Stimulated activated CD4-positive, alpha-beta T cell treated with anti-CD3 and anti-CD28 coated beads, Interleukin-1b, Interleukin-23, amount 100 ng/mL, for 24 hours (primary cell): ENCODE measurements at places on chromosomes 2 and 18.

DNA sequence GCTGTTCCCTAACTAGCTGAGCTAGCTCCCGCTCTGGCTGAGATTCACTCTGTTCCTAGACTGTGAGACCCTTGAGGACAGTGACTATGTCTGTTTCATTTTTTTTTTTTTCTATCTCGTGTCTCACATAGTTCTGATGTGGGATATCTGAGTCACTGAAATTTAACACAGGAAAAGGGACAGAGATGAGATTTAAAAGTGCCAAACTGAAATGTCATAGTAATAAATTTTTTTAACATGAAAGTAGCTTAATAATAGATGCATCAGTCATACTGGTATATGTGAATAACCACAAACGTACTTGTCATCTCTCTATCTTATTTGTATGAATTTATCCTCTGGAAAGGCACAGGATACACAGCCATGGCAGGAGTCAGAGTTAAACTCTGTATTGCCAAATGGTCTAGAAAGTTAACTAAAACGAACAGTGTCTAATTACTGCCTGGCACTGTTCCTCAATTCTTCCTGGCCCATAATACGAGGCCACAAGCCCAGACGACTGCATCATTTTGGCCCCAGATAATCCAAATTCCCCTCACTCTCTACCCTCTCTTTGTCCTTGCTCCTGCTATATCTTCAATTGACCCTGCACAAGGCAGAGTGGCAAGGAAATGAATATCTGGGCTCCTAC is 87.5 kb downstream of the SATB2 start:
- no peak for DNase-seq

DNA sequence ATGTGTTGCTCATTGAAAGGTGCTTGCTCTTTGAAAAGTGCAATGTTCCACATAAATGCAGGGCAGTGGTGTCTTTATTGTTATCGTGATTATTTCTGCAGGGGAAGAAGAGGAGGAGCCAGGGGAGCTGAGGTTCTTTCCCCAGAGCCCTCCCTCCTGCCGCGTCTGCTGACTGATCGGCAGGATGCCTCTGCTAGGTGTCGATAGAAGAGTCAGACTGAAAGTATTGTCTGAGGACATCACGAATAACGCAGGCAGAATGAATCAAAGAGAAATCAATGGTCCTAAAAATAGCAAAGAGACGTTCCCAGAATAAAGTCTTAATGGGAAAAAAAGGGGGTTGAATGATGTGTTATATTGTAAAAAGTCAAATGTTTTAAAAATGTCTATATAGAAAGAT is 47.4 kb upstream of the SIX3 start:
- no peak for DNase-seq

GRCh38 chr2:231399853-231400680 is 4.6 kb downstream of the B3GNT7 start:
- no peak for DNase-seq

DNA sequence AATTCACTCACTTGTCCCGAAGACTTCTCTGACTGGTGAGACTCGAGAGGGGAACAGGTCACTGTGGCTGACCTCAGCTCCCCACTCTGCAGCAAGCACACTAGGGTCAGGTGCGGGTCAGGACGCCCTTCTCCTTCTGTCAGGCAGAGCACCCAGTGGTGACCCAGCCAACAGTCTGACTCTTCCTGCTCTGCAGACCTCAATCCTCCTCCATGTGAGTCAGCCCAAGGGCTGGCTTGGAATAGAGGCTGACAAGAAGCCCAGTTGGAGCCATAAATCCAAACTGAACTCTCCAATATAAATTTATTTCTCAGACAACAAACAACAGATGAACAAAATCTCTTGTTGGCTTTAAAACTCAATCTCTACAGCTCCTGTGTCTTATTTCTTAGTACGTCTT is 253.1 kb downstream of the SH3BP4 start:
- DNase-seq: no peak

- DNase-seq: no peak
Observed at GRCh38 chr2:141329964-141330363, 800.9 kb downstream of the LRP1B start.

DNA sequence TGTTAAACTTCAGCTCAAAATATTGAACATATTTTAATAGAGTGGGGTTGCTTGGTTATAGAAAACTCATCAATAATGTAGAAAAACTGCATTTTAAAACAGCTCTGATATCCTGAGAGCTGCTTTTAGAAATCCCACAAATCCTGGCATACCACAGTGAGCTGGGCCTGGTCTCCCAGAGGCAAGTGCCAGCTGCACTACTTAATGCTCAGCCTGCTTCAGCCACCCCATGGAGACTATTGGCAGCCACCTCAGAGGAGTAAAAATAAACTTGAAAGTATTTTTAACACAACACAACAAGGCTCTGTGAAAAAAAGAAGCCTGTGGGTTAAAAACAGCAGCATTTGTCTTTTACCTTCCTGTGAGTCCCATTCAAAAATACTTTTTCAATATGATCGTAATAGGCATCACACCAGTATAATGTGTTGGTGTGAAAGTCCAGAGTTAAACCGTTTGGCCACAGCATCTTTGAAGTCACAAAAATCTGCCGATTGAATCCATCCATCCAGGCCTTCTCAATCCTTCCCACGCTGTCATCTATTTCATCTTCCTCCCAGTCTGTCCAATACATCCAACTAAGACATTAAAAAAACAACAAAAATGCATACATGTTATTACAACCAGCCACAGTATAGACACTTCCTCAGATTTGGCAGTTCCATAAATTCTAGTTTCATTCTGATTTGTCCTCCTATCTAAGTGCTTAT is 1115.3 kb downstream of the LRP1B start:
- DNase-seq: no peak

DNA sequence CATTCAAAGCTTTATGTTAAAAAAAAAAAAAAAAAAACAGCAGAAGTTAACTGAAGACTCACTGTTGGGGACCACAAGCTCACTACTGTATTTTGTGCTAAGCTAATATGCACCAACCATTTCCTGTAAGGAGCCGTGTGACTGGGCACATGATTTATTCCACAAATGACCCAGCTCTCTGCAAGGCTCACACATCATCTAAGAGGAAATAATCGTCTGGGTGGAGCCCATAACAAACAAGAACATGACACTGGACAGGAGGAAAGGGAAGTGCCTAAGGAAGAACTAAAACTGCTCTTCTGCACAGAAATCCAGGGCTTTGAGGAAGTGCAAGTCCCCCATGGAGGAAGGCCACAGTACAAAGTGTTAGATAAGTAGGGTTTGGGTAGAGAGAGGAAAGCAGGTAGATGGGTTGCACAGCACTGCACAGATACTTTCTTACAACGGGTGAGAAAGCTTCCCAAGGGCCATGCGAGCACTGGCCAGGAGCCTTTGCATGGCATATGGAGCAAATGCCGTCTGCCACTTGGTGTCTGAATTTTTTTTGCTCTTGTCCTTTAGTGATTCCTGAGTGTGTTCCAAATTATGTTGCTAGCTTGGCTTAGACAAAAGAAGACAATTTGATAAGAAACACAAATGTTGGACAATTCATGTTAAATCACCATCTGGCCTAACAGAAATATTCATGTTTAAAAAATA is 24.4 kb downstream of the NFE2L2 start:
- no peak for DNase-seq

DNA sequence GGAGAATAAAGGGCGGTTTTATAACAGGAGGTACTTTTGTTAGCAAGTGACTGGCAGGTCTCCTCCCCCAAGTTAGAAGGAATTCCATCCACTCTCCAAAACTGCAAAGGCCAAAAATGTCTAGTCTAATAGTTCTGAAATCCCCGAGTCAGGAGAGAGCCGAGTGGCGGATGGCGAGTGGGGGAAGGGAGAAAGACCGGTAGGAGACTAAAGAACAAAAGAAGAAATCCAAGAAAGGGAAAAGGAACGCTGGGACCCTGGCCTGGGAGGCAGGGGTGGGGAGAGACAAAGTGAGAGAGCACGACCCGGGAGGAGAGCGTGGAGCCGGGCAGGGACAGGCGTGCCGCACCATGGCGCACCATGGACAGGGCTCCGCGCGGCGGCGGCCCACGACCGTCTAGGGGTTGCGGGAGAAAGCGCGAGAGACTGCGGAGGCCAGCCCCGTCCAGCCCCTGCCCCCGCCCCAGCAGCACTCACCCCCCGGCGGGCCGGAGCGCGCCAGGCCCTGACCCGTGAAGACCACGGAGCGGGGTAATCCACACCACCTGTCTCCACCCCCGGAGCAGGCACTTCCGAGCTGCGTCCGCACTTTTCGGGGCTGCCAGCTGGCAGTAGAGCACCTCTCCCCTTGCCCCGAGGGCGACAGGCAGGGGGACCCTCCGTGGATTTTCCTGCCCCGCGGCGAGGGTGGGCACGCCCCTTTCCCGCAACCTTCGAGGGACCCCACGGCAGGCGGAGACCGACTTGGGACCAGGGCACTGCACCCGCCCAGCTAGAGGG is 1.6 kb downstream of the CDH2 start:
- no peak for DNase-seq

DNA sequence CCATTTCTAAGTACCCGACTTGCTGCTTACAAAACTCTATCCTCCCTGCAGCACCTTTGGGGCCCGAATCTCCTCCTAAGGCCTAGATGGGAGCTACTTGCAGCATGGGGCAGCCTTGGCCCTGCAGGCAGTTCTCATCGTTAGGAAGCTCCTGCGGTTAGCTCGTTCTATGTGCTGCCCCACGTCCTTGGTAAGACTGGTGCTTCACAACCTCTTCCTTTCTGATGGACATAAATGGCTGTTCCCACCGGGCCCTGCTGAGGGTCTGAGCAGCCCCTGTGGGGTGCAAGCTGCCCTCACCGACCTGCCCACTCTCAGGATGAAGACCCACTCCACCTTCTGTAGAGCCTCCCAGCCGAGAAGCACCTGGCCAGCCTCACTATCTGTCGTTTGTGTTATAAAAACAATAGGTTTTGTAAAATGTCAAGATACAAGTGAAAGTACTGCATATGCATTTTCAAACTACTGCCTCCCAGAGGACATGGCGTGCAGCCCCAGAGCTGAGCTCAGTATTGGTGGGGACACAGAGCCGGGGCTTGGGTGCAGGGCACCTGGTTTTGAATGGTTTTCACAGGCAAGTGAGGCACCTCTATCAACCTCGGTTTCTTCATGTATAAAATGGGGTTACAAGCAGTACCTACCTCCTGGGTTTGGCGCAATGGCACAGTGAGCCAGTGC is 19.4 kb downstream of the OTOF start:
- no peak for DNase-seq

DNA sequence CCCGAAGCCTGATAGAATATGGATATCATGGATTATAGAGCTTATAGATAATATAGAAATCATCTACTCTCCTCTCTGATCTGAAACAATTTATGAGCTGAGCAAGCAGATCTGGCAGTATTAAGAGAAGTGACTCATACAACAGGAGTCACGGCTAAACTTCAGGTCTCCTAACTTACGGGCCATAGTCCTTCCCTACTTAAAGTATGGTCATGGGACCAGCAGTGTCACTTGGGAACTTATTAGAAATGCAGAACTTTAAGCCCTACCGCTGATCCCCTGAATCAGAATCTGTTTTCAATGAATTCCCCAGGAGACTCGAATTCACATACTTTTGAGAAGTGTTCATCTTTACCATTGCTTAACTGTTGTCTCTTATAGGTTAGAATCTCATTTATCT is 195.7 kb upstream of the FANCL start:
- DNase-seq: no peak

GRCh38 chr2:239553376-239554000 is 152.7 kb upstream of the HDAC4 start:
- DNase-seq: no peak

DNA sequence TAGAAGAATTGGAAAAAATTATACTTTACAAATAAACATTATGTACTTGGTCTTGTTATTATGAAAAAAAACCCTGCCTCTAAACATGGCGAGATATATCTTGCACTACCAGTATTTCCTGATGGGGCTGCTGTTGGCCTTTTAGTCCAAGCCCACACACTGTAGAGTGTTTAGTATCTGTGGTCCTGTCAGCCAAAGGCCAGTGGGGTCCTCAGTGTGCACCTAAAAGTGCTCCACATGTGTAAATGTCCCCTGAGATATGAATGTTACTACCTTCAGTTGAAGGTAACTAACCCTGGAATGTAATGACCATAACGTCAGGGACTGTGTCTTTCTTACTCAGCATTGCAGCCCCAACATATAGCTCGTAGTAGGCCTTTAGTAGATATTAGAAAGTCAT is 71.1 kb upstream of the HK2 start:
- no peak for DNase-seq

DNA sequence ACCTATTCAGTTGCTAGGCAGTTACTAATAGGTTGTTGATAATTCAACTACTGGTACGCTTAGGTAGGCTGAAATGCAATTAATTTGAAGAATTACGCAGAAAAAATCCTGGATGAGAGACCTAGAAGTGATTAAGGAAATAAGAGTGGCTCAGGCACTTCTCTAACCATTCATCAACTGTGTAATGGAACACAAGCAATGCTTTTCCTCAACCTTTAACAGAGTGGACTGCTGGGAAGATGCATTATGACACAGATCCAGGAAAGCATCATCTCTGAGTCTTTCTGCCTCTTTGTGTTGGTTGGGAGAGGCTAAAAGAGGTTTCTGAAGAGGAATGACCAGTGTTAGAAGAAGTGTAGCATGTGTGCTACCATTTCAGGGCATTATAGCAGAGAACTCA is 992.2 kb downstream of the TSN start:
- DNase-seq: no peak

DNA sequence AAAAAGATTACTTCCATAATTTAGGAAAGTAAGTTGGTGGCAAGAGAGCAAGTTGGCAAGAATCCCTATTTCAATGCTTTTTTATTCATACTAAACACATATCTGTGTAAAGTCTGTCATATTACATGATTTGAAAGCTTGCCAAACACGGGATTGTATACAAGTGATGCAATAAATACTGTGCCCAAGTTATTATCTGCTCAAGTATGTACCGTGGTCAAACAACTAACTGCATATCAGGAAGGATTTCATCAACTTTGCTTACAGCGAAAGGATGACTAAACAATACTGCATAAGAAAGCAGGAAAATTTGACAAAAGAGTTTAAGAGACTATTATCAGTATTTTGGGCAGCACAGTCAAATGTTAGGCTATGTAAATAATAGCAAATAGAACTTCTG is 69.6 kb upstream of the SCN1A start:
- DNase-seq: no peak

- no peak for DNase-seq
Observed at GRCh38 chr18:9742524-9743131, 34.5 kb downstream of the RAB31 start.

- no peak for DNase-seq
Observed at GRCh38 chr2:16645775-16646559, 19.7 kb downstream of the CYRIA start.

DNA sequence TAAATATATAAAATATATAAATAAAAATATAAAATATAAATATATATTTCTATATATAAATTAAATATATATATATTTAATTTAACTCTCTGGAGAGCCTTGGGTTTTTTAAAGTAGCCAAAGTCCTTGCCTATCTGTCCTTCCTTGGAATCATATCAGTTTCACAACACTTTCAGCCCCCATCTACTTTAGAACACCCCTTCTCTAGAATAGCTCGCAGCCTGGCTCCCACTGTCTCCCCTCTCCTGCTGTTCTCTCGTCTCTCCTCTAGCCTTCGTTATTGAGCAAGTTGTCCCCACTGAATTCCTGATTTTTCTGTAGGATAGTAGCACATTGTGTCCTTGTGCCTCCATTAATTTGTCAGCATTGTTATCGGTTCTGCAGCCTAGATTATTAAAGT is 677.0 kb downstream of the RNF144A start:
- no peak for DNase-seq

- no peak for DNase-seq
Observed at GRCh38 chr2:50118905-50119702, 912.8 kb downstream of the NRXN1 start.
